ENCODE measurements at places on chromosomes 3 and 15.

DNA sequence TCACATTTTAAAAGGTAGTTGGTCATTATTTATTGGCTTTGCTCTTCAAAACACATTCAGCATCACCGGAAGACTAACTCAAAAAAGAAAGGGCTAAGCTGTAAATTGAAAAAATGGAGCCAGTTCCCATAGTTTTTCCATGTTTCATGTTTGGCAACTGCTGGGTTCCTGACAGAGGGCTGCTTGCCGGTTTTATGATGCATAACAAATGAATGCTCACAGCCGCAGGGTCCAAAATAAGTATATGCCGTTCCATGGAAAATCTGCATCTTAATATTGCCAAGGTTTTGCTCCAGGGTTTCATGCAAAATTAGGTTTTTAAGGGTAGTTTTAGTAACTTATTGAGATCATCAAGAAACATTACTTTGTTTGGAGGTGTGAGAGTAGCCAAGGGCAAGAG is 15.8 kb downstream of the SLC12A1 start:
- DNase-seq: no peak

DNA sequence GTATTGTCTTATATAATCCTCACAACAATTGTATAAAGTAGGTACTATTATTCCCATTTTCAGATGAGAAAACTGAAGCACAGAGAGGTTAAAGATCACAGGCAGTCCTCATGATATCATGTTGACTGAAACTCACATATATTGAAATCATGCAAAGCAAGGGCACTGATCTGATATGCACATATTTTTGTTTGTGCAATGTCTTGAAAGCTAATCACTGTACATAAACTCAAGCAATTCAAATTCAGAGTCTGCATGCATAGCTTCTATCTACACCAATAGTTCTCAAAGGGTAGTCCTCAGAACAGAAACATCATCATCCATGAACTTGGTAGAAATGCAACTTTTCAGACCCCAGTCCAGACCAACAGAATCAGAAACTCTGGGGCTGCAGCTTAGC is 119.2 kb upstream of the STT3B start:
- DNase-seq: no peak

GRCh38 chr15:27589260-27589659 is 509.9 kb downstream of the OCA2 start:
- no peak for DNase-seq

- no peak for DNase-seq
Observed at GRCh38 chr3:172153335-172153861, 114.0 kb downstream of the FNDC3B start.

DNA sequence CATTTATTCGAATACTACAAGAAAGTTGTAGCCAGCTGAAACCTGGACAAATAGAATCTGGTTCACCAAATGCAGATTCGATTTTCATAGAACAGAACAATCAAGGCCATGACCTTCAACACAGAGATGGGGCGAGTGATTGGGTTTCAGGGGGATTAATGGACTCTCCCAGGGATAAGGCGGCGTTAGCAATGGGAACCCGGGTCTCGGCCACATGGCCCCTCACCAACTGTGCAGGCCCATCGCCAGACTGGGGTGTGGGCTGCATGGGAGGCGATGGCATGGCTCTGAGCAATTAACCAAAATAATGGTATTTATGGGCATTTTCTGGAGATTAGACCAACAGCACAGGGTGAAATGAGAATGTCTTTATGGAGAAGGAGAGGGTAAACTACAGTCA is 34.2 kb downstream of the VGLL4 start:
- no peak for DNase-seq

DNA sequence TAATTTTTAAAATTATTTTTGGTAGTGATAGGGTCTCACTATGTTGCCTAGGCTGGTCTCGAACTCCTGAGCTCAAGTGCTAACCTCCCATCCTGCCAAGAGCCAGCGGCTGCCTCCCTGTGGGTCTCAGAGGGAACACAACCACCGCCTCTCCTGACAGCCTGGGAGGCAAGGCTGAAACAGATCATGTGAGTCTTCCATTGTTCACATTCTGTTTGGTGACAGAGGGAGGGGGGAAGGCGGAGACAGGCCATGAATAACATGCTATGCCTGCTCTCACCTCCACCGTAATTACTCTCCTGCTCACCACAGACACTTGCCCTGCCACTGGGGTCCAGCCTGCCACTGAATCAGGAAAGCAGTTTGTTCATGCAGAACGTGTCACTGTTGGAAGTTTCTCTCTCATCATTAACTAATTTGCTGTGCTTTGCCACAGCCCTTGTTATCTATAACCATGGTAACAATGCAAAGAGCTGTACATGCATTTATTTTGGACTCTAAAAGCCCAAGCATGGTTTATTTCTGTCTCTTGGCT is 78.4 kb upstream of the RASGRF1 start:
- DNase-seq: no peak

GRCh38 chr15:62631076-62631724 is 411.3 kb upstream of the TPM1 start:
- DNase-seq: no peak

DNA sequence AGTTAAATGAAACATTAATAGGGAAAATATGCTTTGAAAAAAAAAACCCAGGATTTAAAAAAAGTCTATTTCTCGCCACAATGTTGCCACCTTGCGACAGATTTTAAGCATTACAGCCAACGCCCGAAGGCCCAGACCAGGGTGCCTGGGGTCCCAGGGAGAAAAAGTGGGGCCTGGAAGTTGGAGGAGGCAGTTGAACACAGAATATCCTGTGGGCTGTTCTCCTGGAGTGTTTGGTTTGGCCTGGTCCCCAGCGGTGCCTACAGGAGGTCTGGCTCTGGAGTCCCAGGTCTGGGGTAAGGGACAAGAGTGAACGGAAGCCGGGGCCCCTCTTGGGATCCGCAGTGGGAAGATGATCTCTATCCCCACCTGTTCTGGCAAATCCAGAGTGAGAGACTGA is 3.4 kb downstream of the RNU6-1 start:
- DNase-seq: no peak

DNA sequence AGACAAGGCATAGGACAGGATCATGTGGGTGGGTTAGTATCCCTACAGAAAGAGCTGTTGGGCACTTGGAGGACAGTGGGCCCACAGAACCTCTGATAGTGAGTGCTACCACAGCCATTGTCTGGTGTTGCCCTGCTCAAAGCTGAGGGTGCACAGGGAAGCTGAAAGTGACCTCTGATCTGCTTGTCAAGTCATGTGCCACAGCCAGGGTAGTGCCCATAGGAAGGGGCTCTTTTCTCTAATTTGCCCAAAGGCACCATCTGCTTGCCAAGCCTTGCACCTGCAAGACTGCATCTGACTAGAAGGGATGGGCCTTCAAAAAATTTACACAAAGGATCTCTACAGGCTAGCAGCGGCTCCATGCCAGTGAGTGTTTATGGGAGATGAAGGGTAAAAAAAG is 87.4 kb upstream of the GSK3B start:
- no peak for DNase-seq

GRCh38 chr3:187352581-187353575 is 15.3 kb upstream of the RTP4 start:
- no peak for DNase-seq

DNA sequence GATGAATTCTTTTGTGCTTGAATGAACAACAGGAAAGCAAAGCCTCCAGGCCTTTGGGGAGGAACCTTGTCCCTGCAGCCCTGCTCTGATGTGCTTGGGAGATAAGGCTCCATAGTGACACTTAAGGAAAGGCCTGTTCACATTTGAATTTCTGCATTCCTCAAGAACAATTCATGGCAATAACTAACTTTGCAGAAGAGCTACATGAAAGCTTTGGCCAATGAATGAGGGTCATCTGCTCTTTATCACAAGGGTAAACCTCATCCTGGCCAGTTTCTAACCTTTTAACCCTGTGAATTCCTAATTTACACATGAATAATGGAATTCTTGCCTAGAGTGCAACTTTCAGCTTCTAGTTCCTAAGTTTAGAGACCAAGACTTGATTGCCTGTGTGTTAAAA is 5.6 kb downstream of the PRTG start:
- DNase-seq: no peak

DNA sequence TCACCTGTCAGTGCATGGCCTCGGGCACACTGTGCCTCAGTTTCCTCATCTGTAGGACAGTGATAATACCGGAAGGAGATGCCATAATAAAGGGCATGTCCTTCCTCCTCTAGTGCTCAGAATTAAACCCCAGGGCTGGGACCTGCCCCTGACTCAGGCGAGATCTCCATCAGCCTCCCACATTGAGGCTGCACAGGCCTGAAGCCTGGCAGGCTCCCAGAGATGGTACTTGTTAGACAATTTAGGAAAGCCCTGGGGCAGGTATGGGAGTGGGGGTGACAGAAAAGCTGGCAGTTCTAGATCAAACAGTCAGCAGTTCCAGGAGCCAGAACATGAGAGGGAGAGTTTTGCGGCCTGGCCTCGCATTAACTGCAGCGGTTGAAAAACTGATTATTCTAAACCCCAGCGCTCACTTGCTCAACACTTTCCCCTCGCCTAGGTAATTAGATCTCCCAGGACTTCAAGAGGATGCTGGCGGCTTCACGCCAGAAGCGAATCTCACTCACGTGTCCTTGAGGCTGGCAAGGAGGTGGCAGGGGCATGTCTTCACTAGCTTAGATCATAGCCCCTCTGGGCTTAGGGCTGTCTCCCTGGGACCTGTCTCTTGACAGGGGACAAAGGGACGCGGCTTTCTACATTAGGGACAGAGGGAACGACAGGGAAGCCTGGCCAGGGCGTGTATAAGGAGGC is 73.1 kb downstream of the ATP2B2 start:
- DNase-seq: no peak

DNA sequence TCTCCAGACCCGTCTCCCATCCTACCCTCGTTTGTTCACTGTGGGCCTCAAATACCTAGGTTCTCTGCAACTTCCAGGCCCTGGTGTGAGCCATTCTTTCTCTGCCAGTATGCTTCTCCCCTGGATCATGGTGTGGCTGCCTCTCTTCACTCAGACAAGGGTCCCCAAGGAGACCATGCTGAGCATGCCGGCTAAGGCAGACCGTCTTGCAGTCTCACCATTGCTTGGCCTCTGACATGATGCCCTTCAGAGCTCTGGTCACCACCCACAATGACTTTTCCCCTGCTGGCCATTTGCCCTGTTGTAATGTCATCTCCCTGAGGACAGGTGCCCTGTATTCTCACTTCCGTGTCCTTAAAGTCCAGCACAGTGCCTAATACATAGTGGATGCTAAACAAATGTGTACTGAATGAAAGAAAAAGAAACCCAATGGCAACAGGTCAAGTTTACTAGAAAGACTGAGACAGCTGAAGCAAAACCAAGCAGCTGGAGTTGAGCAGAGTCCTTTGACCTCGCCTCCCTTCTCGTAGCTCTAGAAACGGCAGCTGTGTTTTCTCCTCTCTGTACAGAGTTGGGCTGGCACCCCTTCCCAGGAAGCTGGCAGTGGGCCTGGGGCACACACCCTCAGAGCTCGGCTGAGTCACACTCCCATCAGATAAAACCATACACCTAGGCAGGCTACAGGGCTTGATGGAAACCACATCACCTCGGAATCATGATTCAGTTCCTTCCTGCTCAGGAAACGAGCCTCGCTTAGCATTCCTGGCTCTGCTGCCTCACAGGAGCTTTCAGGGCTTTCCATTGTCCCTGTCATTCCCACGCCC is 8.6 kb downstream of the TLR9 start:
- no peak for DNase-seq

GRCh38 chr3:127676456-127676855 is 3.7 kb downstream of the ABTB1 start:
- DNase-seq: no peak

DNA sequence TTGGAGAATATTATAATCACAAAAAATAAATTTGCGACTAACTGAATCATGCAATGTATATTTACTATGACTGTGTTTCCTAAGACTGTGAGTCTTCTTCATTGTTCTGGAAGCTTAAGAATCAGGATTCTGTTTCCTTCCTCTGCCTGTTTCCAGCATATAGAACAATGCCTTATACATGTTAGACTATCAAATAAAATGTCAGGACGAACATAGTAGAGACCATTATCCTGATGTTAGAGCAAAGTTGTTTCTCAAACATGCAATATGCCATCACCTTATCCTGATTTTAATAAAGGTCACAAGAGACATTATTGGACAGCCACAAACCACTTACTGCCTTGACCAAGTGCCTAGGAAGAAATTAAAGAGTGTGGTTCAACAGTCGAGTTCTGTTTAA is 457.4 kb upstream of the AGTR1 start:
- no peak for DNase-seq

- no peak for DNase-seq
Observed at GRCh38 chr3:901953-902778, 190.7 kb upstream of the CNTN6 start.

Measured in stimulated activated CD4-positive, alpha-beta T cell treated with anti-CD3 and anti-CD28 coated beads, TNF-alpha, amount 100 ng/mL, for 24 hours (primary cell).